ENCODE measurements at places on chromosomes 7 and 10.

DNA sequence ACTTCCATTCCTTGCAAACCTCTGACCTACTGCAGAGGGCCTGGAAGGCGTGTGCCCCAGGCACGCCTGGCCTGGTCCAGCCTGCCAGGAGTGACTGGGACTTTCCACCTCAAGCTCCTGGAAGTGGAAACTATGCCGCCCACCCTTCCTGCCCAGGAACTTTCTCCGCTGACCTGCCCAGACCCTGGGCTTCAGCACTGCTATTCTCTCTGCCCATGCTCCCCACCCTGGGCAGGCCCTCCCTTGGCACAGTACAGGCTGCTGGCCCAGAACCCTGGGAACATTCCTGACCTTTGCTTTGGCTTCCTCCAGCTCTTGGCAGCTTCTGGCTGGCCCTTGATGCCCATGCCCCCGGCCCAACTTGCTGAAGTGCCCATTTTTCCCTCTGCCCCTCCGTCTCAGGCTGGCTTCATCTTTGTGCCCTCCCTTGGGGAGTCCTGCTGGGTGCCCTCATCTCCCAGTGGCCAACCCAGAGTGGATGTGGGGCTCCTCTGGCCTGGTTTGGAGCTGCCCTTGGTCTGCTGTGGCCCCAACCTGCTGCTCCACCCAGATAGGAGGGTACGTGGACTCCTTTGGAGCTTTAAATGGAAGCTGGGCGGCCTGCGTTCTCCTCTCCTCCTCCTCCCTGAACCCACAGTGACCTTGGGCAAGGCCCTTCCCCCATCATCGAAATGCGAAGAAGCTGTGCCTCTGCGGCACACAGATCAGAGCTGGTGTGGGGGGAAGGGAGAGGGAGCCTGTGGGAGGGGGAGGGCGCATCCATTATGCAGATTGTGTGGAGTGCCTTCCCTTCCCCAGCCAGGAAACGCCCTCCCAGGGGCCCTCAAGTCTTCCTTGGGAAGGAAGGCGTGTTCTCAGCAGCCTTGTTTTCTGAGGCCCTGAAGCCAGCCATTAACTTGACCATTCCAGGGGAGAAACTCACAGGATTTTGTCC lies 3.4 kb downstream of the MMRN2 start:
- no peak for DNase-seq

GRCh38 chr10:6813306-6813705 lies 233.2 kb upstream of the PRKCQ start:
- no peak for DNase-seq

GRCh38 chr7:158588878-158589442 lies 1.3 kb upstream of the PTPRN2 start:
- DNase-seq, result no peak

- DNase-seq, result no peak
Measured at GRCh38 chr7:112622159-112622715, 141.4 kb downstream of the LSMEM1 start.

GRCh38 chr10:5970527-5970926 lies 6.8 kb downstream of the IL15RA start:
- no peak for DNase-seq

Measured in RPMI8226 (cell line).